ENCODE measurements at places on chromosomes 16 and 17.

- no peaks in the 10 kb centered on the region for H3K27me3 ChIP-seq
- peak; percentile 36 for DNase-seq
- no peak overlapping the region for H3K4me3 ChIP-seq
- no peaks in the 10 kb centered on the region for H3K36me3 ChIP-seq
- H3K4me1 ChIP-seq: peaks cover 12% of the 10 kb centered on the region
Observed at GRCh38 chr17:73749337-73749823, 105.1 kb upstream of the SDK2 start.

DNA sequence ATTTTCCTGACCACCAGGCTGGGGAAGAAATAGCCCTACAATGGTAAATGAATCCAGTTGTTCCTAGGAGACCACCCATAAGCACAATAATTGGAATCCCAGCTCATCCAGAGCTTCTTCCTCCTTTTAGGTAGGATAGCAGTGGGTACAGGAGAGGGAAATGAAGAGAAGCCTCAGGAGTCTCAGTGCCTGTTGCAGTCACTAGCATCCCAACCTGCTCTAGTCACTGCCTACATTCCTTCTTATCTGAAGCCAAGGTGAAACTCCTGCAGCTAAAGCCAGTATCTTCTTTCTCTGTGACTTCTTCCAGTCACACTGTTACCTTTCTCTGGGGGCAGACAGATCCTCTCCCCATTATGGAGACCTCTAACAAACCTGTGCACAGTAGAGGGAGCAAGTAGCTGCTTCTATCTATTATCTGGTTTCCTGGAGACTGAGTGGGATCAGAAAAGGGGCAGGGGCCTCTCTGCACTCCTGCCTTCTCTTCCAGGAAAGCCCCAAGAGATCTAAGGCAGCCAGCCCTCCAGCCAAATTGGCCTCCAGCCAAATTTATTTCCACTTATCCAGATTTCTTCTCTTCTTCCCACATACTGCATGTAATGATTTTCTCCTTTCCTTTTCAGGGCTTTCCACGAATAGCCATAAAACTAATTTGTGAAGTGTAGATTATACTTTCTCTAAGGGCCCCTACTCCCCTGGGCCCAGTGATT lies 85.5 kb downstream of the SSH2 start:
- peaks cover 7% of the 10 kb centered on the region for H3K36me3 ChIP-seq
- DNase-seq: no peak
- H3K27ac ChIP-seq: no peak overlapping the region

DNA sequence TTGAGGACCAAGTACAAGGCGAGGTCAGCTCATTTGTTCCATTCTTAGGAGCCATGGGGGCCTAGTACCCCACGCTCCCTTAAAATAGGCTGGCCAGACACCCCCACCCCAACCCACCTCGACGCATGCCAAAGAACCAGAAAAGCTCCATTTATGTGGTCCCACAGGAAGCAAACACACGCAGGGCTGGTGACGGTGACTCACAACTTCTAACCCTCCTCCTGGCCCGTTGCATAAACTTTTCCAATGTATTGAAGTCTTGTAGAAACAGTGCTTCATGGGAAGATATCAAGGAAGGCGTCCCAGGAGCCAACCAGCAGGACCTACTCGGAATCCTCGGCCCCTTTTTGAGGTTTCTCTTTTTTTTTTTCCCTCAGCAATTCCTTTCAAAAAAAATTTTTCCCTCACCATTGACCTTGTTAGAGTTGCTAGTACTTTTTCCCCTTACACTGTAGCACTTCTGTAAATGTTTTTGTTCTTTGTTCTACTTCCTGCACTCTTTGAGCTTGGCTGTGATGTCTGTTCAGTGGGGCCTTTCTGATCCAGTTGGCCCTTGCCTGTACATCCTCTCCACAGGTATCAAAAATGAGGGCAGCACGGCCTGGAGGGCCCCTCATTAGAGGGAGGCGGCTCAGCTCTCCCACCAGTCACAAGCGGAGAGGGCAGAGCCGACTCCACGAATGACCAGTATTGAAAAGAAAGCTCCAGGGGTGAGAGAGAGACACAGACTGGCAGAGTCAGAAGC lies 208.3 kb downstream of the RGS9 start:
- no peak overlapping the region for H3K4me3 ChIP-seq
- no peaks in the 10 kb centered on the region for H3K36me3 ChIP-seq
- H3K27me3 ChIP-seq: no peaks in the 10 kb centered on the region

DNA sequence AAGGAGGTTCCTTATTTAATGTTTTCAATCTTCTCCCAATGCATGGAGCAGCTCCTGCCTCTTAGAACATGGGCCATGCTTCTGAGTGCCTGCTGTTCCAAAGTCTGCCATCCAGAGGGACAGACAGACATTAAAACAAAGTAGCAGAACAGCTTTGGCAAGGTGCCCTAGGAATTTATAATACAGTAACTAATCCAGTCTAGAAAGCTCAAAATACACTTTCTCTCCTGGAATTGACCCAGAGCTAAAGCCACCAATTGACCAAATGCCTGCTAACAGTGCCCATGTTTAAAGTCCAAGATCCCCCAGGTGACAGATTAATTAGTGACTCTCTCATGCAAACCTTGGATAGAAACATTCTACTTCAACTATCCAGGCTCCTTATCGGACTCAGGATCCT lies 11.1 kb upstream of the CHRNE start:
- no peaks in the 10 kb centered on the region for H3K27me3 ChIP-seq
- no peak for DNase-seq
- no peak overlapping the region for H3K4me3 ChIP-seq
- H3K27ac ChIP-seq: no peak overlapping the region

DNA sequence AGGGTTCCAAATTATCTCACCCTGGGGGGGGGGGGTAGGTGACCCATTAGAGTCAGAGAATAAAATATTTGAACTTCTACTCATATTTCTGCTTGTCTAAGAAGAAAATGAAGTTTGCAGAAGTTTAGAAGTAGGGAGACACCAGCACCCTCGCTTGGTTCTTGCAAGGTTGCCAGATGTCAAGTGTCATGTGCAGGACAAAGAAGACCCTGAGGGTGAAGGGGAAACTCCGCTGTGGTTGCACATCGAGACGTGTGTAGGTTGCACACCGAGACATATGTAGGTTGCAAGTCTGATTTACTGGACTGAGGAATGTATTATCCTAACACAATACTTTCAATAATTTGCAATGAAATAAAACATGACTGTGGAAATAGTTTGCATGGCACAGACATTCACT lies 42.4 kb upstream of the IRF8 start:
- peaks cover 94% of the 10 kb centered on the region for H3K4me1 ChIP-seq
- no peaks in the 10 kb centered on the region for H3K36me3 ChIP-seq
- H3K27ac ChIP-seq: peak overlapping the region; percentile 62
- H3K4me3 ChIP-seq: no peak overlapping the region
- no peaks in the 10 kb centered on the region for H3K27me3 ChIP-seq

DNA sequence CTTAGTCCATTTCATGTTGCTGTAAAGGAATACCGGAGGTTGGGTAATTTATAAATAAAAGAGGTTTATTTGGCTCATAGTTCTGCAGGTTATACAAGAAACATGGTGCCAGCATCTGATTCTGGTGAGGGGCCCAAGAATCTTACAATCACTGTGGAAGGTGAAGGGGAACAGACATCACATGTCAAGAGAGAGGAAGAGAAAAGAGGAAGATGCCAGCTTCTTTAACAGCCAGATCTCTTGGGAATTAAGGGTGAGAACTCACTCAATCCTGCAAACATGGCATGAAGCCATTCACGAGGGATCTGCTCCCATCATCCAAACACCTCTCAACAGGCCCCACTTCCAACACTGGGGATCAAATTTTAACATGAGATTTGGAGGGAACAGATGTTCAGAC lies 49.5 kb downstream of the BMERB1 start:
- H3K36me3 ChIP-seq: no peaks in the 10 kb centered on the region
- DNase-seq: peak; percentile 50
- no peaks in the 10 kb centered on the region for H3K27me3 ChIP-seq
- no peak overlapping the region for H3K27ac ChIP-seq

GRCh38 chr17:75345514-75346167 lies 56.4 kb upstream of the SLC25A19 start:
- H3K27ac ChIP-seq: peak overlapping the region; percentile 49
- H3K27me3 ChIP-seq: no peaks in the 10 kb centered on the region
- peak; percentile 71 for DNase-seq
- peaks cover 6% of the 10 kb centered on the region for H3K36me3 ChIP-seq
- H3K4me3 ChIP-seq: no peak overlapping the region
- H3K4me1 ChIP-seq: peaks cover 87% of the 10 kb centered on the region

- no peak overlapping the region for H3K4me3 ChIP-seq
- H3K27ac ChIP-seq: no peak overlapping the region
- H3K27me3 ChIP-seq: peaks cover 57% of the 10 kb centered on the region
- no peaks in the 10 kb centered on the region for H3K36me3 ChIP-seq
- H3K4me1 ChIP-seq: peaks cover 18% of the 10 kb centered on the region
Observed at GRCh38 chr16:58027161-58027915, 1.8 kb downstream of the MMP15 start.
